ENCODE measurements at places on chromosomes 12 and 14.

- DNase-seq = no peak
Measured at GRCh38 chr12:32047357-32048212, 59.1 kb upstream of the BICD1 start.

DNA sequence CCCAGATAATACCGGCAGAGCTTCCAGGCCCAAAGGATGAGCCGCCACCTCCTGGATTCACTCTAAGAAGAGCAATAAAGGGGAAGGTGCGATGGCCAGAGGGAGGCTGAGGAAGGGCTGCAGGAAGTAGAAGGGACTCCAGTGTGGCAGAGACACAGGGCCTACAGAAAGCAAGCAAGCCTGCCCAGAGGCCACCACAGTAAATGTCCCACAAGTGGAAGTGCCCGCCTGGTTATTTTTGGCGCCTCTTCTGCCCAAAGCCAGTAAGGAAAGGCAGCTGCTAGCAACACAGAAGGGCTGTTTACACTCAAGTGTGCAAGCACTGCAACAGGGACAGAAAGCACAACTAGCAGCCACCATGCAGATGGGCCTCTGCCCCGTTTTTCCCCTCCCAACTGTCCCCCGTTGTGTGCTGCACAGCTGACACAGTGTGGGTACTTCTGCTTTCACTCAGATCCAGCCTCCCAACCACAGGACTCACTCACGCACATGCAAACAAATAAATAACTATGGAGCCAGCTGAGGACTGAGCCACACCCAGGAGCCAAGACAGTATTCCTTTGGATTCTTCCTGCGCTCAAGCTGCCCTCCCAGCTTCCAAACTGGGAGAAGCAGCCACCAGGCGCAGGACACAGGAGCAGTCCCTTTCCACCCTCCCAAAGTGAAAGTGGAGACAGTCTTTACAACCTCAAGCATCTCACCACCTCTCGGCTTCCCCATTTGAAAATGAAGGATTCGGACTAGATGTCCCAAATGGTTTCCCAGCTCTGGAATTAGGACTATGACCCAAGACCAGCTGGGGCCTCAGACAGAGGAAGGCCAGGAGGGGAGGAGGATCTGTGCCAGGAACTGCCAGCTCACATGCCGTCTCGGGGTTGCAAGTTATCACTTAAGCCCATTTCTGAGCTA is 40.0 kb upstream of the PNMA1 start:
- no peak for DNase-seq

DNA sequence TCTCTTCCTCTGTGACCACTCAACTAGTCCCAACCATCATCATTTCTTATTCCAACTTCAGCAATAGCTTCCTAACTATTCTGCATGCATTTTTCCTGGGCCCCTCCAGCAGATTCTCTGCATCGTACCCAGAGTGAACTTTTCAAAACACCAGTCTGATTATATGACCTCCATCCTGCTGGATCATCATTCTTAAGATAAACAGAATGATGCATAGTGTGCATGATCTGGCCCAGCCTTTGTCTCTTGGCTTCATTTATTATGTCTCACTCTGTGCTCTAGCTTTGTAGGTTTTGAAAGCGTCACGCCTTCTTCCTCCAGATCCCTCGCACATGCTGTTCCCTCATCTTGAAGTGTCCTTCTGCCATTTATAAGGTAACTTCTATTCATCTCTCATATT is 46.3 kb upstream of the SLC38A4 start:
- no peak for DNase-seq

DNA sequence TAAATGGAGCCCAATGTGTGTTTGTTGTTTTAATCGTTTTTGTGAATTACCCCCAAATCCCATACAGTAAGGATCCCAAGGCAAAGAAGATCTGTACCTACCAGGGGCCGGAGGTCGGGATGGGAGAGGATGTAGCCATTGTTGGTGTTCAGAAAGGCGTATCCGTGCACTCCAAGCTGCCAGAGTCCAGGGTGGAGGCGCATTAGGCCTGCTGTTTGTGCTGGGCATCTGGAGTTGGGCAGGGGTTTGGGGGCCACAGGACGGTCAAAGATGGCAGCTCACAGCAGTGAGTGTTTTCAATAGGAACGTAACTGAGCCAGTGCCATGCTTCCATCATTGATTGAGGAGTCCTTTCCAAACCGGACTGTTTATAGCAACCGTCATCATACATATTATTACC is 40.2 kb downstream of the CACNA2D4 start:
- DNase-seq = no peak

- no peak for DNase-seq
Measured at GRCh38 chr12:77222336-77222735, 157.0 kb upstream of the E2F7 start.

DNA sequence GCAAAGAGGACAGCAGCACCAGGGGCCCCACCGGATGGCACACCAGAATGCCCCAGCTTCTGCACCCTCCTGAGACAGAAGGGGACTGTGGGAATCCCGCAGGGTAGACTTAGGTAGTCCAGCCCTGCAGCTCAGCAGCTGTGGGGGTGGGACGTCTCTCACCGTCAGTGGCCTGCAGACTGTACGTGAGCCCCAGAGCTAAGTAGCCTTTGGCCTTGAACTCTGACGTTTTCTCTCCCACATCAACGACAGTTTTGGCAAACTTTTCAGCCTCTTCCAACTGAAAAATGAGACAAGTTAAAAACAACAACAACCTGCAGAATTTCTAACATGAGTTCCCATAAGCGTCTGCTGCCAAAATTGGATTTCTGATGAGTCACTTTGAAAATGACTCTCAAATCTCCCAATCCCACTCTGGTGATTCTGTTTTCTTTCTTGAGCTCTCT is 161.4 kb downstream of the TTC7B start:
- no peak for DNase-seq

GRCh38 chr14:22872033-22872832 is 693 bp downstream of the LRP10 start:
- DNase-seq = peak; percentile 81

DNA sequence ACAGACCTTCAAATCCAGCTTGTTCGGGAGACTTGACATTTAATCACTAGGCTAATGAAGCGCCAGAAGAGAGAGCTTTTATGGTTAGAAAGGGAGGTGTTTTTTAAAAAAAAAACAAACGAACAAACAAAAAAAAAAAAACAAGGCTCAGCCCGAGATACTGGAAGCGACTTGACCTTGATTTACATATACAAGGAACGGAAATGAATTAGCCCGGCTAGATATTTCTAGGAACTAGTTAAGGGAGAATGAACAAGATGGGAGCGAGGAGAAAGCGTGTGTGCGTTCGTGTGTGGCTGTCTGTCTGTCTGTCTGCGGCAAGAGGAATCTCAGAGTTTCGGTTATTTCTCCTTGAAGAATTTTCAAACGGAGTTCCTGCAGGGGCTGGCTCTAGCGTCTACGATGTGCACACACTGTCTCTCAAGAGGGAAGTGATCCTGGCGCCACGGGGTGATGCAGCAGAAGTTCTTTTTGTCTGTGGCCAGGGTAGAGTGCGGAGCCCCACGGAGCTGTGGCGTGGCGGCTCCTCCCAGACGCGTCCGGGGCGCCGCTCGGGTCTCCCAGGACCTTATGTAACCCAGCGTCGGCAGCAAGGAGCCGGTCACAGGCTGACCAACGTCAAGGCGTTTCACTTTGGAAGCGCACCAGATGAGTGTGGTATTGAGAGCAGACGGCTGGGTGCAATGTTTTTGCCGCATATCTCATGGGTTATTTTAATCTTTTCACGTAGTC is 18.8 kb downstream of the SOCS2 start:
- DNase-seq = no peak

DNA sequence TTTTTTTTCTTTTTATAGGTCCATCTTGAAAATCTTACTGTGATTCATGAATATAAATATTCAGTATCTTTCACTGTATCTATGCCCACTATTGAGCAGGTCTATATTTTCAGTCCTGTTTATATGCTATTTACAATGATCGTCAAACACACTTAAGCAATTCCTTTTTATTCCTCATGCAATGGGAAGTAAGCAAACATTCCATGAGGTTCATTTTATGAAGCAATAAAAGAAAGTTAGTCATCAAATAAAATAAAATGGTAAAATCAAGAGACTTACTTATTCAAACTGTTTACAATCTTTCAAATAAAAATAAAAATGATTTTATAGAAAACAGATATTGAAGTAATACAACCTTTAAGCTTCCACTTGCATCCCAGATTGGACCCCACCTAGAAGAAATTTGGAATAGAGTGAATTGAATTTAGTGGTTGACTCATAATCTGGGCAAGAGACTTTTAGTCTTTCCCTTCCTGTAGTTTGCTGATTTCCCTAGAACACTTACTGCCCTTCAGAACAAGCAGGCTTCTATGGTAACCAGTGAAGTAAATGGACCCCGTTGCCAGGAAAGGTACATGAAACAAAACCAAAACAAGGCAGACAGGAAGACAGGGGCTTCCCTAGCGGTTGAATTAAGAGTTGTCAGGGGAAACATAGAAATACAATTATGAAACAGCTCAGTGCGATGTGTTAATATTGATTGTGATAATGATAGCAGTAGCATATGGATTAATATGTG is 241.0 kb upstream of the ATP2B1 start:
- DNase-seq = no peak

- no peak for DNase-seq
Measured at GRCh38 chr14:68884031-68885030, 91.5 kb upstream of the ZFP36L1 start.

DNA sequence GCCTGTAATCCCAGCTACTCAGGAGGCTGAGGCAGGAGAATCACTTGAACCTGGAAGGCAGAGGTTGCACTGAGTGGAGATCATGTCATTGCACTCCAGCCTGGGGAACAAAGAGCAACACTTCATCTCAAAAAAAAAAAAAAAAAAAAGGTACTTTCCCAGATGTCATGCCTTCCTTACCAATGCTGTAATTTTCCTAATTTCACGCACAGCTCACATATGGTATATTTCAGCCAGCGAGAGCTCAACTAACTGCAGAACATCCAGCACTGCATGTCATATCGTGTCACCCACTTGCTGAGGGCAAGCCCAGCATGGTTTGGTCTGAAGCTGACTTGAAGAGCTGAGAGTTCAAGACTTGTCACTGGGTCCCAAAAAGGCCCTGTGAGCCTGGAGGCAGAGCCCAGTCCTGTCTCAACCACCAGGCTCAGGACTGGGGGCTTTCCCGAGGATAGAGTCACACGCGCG is 29.0 kb downstream of the NFKBIA start:
- no peak for DNase-seq

- DNase-seq = no peak
Measured at GRCh38 chr14:69262516-69262915, 2.6 kb downstream of the GALNT16 start.

- no peak for DNase-seq
Measured at GRCh38 chr14:100329233-100330006, 6.3 kb downstream of the SLC25A47 start.

DNA sequence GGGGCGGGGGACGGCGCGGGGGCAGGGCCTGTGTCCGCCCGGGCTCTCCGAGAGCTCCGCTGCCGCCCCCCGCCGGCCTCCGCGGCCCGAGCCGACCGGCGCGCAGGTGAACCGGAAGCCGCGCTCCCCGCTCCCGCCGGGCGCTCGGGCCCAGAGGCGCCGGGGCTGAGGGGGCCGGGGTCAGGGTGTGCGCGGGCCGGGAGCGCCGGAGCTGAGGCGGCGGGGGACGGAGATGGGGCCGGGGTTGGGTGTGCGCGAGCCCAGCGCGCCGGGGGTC is 431 bp downstream of the HIP1R start:
- DNase-seq = no peak

DNA sequence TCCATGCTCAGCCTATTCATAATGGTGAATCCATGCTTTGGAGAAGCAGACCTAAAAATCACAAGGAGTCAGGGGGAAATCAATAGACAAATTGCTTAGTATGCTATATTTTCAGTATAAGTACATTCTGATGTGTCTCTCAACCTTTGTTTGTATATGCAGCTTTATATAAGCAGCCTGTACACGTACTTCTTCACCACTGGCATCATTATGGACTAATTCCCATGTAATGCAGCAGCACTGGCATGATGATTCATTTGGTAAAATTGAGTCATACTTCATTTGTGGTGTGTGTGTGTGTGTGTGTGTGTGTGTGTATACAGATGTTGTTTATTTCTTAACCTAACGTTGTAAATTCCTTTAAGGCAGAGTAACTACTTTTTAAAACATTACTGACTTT is 10.9 kb downstream of the DCP1B start:
- no peak for DNase-seq

GRCh38 chr12:837548-837947 is 85.2 kb downstream of the WNK1 start:
- no peak for DNase-seq

DNA sequence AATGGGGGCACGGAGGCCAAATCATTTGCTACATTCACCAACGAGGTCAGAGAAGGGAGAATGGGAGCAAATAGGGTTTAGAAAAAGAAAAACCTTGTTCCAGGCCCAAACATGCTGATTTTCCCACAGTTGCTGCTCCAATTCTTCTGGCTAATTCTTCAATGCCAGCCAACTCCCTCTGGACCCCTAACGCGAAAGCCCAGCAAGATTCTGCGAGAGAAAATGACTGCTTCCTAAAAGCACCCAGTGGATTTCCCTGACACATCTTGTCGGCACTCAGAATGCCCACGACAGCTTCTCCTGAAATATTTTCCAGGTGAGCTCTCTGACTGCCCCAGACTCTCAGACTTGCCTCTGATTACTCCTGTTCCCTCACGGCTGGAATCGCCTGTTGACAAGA is 689.4 kb downstream of the MED13L start:
- DNase-seq = no peak

- DNase-seq = no peak
Measured at GRCh38 chr12:54967461-54967860, 17.1 kb downstream of the TESPA1 start.

GRCh38 chr12:47755655-47756562 is 2.8 kb downstream of the RAPGEF3 start:
- DNase-seq = no peak

DNA sequence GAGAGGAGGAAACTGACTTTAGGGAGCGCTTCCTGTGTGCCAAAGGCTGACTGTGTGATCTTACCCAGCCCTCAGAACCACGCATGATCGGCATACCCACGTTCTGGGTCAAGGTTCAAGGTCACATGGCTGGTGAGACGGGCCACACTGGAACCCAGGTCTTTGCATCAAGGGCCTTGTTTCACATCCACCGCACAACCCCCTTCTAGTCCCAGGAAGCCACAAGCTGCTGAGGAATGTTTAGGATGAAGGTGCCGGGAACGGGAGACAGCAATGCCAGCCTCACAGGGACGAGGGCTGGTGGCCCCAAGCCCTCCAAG is 50.7 kb downstream of the TESC start:
- DNase-seq = no peak

DNA sequence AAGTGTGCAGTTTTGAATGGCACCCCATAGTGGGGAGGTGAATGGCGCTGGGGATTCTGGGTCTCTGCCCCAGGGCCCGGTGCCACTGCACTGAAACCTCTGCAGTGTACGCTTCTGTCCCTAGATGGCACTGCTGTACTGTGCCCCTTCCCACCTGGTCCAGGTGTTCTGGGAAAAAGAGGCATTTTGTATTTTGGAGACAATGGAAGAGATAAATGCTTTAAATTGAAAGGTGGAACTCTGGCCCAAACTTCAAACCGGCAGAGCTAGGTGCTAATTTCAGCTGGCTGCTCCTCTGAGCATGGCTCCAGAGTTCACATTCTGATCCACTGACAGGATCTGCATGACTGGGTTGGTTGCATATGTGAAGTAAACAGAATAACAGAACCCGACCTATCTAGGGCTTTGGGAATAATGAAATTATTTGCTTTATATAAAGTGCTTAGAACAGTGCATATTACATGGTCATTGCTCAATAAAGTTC is 52.2 kb downstream of the KRT80 start:
- peak; percentile 10 for DNase-seq
